Left colon (tissue), 2 donors: ENCODE measurements at places on chromosomes 7 and 10.

GRCh38 chr10:60646966-60647796 lies 131.1 kb upstream of the CDK1 start:
- DNase-seq, result no peak

GRCh38 chr10:88159127-88159829 lies 295.9 kb downstream of the PTEN start:
- DNase-seq, result no peak

- DNase-seq, result no peak
Observed at GRCh38 chr7:24706211-24707170, 50.8 kb downstream of the GSDME start.

GRCh38 chr7:11082552-11083213 lies 109.0 kb downstream of the PHF14 start:
- DNase-seq, result no peak

GRCh38 chr7:95569720-95570119 lies 26.6 kb downstream of the PDK4 start:
- DNase-seq, result no peak

DNA sequence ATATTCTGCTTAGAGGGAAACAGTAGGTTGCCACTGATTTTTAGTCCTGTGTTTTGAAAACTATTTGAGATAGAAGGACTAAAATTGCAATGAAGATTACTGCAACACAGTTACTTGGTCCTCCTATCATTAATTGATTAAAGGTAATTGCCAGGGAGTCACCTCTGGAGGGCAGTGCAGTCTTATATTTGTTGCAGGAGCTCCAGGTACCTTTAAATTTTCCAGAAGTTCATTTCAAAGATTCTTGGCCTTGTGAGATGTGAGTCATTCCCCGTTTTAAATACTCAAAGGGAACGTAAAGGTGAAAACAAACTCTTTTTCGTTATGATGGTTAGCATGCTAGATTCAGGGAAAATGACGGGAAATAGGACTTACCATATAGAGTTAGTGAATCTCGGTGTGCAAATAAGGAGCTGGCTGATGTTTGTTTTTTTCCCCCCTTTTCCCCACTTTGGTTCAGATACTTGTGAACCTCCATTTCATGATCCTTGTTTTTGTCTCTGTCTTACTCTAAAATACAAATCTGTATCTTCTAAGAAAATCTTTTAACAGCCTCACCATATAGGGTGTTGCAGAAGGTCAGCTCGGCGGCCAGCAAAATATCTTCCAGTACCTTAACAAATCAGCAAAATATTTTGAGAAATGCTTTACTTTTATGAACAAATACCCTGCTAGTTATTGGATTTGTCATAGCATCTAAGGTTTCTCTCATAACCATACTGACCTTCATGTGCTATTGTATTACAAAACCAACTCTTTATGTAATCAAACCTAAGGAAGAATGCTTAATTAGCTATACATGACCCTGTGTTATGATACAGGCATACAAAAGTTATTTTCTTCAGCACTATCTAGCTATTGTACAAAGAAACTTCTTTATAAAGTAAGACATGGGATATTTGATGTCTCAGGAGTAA lies 143.0 kb upstream of the HDAC9 start:
- peak; percentile 40 for DNase-seq

DNA sequence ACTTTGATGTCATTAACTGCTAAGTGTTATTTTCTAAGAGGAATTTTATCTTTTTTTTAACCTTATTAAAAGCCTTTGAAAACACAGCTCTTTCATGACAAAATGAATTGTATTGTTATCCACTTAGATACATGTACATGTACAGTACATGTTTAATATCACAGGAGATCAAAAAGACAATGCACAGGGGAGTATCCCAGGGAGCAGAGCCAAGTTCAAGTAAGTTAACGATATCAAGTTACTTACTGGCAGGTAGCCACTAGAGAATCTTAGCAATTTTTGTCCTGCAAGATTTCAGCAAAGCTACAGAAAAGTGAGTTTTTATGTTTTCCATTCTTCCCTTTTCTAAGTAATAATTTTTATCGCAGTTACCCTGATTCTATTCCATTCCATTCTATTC lies 33.9 kb upstream of the ARL4A start:
- no peak for DNase-seq

GRCh38 chr10:110175406-110175805 lies 32.0 kb upstream of the MXI1 start:
- DNase-seq, result no peak

DNA sequence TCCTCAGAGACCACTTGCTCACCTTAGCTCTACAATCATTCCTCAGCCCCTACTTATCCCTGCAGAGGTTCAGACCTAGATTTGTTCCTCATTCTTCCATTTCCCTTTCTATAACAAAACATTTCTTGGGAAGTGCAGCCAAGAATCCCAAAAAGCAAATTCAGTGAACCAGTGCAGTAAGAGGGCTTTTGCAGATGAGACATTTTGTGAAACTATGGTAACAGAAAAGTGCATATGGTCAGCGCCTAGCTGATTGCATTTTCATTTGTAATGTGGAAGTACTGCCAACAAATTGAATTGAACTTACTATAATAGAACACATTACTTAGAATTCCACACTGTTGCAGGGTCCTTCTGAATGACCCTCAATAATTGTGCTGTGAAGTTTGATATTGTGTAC lies 18.6 kb downstream of the AGMO start:
- DNase-seq, result no peak

GRCh38 chr10:69215405-69216171 lies 4.5 kb upstream of the HKDC1 start:
- no peak for DNase-seq

DNA sequence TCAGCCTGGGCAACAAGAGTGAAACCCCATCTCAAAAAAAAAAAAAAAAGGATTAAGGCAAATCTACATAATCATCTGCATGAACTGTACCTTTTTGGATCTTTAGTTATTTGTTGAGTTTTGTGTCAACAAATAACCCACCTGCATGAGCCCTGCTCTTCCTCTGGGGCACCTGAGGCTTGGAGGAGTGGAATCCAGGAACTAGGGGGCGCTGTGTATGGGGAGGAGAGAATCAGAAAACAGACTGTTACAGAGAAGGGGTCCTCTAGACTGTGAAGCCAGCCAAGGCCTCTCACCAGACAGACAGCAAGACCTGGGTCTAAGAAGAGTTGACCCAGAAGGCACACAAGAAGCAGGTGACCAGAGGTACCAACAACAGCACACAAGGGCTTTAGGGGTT lies 682.8 kb upstream of the NRP1 start:
- DNase-seq, result no peak

DNA sequence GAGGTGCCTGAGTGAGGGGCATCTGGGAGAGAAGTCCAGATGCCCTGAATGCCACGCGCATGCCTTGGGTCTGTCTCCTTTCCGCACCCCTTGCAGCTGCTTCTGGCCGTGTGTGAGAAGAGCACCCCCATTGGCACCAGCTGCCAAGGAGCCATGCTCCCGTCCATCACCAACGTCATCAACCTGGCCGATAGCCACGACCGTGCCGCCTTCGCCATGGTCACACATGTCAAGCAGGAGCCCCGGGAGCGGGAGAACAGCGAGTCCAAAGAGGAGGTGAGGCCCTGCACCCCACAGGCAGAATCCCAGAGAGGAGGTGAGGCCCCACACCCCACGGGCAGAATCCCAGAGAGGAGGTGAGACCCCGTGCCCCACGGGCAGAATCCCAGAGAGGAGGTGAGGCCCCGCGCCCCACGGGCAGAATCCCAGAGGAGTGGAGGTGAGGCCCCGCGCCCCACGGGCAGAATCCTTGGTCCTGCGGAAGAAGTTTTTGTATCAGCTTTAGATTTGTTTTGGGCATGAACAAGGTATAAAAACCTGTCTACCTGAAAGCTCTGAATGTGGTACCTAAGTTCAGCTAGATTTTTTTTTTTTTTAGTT lies 91.8 kb downstream of the TRRAP start:
- DNase-seq, result no peak

DNA sequence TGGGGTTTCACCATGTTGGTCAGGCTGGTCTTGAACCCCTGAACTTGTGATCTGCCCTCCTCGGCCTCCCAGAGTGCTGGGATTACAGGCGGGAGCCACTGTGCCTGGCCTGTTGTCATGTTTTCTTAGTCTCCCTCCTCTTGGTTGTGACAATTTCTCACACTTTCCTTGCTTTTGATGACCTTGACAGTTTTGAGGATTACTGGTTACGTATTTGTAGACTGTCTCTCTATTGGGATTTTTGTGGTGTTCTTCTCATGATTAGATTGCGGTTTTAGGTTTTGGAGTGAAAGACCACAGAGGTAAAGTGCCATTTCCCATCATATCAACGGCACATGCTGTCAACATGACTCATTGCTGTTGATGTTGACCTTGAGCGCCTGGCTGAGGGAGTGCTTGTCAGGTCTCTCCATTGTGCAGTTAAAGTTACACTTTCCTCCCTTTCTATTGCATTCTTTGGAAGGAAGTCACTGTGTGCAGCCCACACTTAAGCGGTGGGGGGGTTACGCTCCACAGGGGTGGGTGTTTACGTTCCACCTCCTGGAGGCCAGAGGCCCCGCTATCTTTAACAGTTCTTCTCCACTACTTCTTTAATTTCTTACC lies 10.8 kb downstream of the NEURL1 start:
- DNase-seq, result no peak

GRCh38 chr7:25643770-25644394 lies 415.6 kb upstream of the NPVF start:
- no peak for DNase-seq

- DNase-seq, result peak; percentile 66
Observed at GRCh38 chr10:22606164-22606614, 108.2 kb downstream of the PIP4K2A start.

GRCh38 chr7:69465262-69465661 lies 133.0 kb upstream of the AUTS2 start:
- no peak for DNase-seq

DNA sequence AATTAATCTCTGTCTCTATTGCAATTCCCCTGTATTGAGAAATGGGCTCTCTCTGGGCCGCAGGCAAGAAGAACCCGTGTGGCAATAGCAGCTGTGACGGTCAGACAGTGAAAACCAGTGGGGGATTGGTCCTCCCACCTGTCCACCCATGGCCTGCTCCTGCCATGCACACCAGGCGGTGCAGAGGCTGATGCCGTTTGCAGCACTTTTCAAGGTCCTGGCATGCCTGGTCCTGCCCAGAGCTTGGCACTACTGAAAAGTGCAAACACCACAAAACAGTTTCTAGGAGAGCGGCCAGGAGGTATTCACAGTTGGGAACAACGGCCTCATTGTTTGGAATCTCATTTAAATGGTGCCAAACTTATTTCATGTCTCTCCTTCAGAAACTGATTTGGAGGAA lies 41.5 kb downstream of the PSPH start:
- peak; percentile 31 for DNase-seq

GRCh38 chr7:132318352-132319318 lies 257.6 kb downstream of the PLXNA4 start:
- peak; percentile 79 for DNase-seq

DNA sequence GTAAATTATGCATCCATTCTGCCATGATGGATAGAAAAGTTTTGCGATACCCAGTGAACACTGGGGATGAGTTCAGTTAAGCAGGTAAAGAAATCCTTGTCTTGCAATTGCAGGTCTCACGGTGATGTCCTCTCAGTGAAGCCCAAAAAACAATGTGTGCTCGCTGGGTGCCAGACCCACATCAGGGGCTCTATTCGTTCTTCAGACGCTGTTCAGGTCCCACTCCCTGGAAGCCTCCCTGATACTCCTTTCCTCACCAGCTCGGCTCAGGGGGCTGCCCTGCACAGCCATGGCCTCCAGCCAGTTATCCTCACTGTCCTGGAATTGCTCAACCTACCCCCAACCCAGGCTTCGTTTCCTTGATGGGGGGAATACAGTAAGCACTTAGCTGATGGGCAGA lies 323.5 kb downstream of the ADARB2 start:
- DNase-seq, result no peak

- no peak for DNase-seq
Observed at GRCh38 chr7:31997423-31997822, 72.8 kb downstream of the PDE1C start.

- DNase-seq, result no peak
Observed at GRCh38 chr10:78378192-78378591, 344.5 kb downstream of the RPS24 start.

DNA sequence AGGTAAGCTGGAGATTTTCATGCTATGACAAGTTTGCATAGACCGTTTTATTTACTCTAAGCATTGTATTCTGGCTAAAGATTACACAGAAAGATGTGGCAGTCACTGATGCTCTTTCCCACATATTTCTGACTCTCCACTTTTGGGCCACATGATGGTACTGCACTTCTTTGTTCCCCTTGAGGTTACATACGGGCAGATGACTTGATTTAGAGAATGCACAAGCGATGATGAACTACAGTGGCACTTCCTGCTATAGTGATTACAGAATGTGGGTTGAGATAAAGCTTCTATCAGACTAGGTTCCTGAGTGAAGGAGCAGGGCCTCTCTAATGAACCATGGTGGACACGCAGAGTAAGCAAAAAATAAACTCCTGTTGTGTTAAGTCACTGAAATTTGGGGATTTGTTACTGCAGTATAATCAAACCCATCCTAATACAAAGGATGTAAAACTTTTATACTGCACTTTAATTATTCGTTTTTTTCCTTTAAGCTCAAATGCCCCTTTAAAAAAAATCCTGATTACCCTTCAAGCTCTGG lies 177.9 kb downstream of the TAX1BP1 start:
- no peak for DNase-seq

DNA sequence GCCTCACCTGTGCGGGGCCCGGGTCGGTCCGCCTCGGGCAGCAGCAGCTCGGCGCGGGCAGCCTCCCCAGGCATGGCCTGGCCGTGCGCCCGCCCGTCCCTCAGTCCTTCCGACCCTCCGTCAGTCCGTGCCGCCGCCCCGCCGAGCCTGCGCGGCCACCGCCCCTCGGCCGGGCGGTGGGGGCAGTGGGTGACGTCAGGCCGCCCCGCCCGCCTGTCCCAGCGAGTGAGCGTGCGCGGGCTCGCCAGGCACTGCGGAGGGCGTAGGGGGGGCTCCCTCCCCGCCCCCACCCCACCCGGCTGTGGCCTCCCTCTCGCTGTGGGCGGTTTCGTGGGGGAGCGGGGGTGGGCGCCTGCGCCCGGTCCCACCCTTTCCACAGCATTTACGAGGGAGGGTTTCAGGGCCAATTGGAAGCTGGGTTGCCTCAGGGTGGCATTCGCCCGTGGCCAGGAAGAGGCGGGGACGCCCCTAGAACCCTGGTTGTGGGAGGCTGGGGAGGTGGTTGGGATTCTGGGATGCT lies at the start of gene NACAD:
TSS of gene NACAD (minus strand) at position 149 of the 520 bp plus-strand sequence. CDS start at position 74, 75 bp downstream.
- peak; percentile 28 for DNase-seq

- no peak for DNase-seq
Observed at GRCh38 chr7:92034116-92034515, 93.5 kb downstream of the AKAP9 start.

DNA sequence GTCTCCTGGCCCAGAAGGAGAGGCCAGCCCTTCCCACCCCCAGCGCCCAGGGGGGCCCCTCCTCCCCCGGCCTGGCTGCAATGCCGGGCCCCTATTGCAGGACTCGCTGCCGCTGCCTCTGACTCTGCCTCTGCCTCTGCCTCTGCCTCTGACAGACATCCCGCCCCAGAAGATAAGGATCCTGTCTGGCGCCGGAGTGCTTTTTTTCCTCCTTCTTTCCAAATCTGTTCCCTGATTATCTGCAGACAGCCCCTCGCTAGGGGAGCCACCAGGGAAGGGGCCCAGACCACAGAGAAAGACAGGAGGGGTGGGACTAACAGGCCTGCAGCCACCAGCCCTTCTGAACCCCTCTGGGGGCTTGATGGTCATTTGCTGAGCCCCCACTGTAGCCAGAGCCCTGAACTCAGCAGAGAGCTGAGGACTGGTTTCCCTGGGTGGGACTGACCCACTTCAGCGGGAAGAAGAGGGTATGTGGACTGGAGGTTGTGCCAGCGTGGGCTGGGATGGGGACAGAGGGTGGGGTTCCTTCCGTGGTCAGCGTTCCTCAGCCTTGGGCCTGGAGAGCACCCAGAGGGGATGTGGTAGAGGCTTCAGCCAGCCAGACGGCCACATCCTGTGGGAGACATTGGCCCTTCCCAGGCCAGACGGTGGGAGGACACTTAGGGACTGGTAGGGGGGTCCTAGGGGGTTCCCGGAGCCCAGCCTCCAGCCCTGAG lies 22.8 kb downstream of the UNC5B start:
- DNase-seq, result no peak
